Fibroblast of lung (primary cell): ENCODE measurements at places on chromosomes 11 and 22.

- H3K36me3 ChIP-seq, result no peaks in the 10 kb centered on the region
- no peak for DNase-seq
- no peaks in the 10 kb centered on the region for H3K4me1 ChIP-seq
- no peak overlapping the region for H3K27ac ChIP-seq
- no peak overlapping the region for H3K4me3 ChIP-seq
- H3K27me3 ChIP-seq, result no peaks in the 10 kb centered on the region
Measured at GRCh38 chr11:27451244-27451965, 21.2 kb downstream of the LGR4 start.

GRCh38 chr11:913043-913442 lies 2.4 kb upstream of the CHID1 start:
- no peaks in the 10 kb centered on the region for H3K27me3 ChIP-seq
- no peak overlapping the region for H3K4me3 ChIP-seq
- H3K36me3 ChIP-seq, result no peaks in the 10 kb centered on the region
- DNase-seq, result no peak

DNA sequence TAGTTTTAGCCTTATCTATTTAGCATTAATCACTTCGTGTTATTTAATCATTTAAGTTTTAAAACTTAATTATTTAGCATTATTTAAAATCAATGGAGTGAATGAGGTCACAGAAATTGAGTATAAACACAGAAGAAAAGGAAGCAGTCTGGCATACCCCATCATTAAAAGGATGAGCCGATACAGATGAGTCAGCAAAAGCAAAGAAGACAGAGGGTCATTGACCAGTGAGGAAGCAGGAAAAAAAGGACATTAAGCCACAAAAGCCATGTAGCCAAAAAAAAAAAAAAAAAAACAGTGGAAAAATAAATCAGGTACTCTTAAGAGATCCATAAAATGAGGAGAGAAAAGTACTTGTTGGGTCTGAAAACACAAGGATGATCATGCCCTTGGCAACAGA lies 71.5 kb downstream of the TYR start:
- H3K36me3 ChIP-seq, result no peaks in the 10 kb centered on the region
- H3K4me3 ChIP-seq, result no peak overlapping the region
- no peak overlapping the region for H3K27ac ChIP-seq
- H3K27me3 ChIP-seq, result no peaks in the 10 kb centered on the region

DNA sequence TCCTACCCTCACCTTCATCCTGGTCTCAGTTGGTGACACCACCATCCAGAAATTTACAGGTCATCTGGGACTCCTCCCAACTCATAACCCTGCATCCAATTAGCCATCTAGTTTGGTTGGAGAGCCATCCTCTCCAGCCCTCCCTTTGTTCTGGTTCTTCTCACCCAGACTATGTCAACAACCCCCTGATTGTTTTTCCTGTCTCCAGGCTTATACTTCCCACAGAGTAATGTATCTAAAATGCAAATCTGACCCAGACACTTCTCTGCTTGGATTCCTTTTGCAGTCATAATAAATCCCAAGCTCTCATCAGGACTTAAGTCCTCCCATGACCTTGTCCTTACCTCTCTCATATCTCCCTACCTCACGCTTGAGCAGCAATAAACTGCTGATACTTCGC lies 3.0 kb downstream of the TTC12 start:
- DNase-seq, result no peak
- no peaks in the 10 kb centered on the region for H3K36me3 ChIP-seq
- no peak overlapping the region for H3K27ac ChIP-seq
- H3K4me3 ChIP-seq, result no peak overlapping the region
- H3K27me3 ChIP-seq, result no peaks in the 10 kb centered on the region
